CD4-positive, alpha-beta memory T cell (primary cell): ENCODE measurements at places on chromosomes 2 and 18. TPM values are rescaled to one million over a fixed set of nuclear protein-coding genes. Genes with fewer than 3 reads are reported as not detected.

Gene TSPYL6
- not detected for total RNA-seq

Gene PTMA
- total RNA-seq, result 974 TPM

Gene RETREG2
- total RNA-seq, result 123 TPM

Gene PLCD4
- 0.30 TPM for total RNA-seq

Gene TGFA
- total RNA-seq, result 2.9 TPM

DNA sequence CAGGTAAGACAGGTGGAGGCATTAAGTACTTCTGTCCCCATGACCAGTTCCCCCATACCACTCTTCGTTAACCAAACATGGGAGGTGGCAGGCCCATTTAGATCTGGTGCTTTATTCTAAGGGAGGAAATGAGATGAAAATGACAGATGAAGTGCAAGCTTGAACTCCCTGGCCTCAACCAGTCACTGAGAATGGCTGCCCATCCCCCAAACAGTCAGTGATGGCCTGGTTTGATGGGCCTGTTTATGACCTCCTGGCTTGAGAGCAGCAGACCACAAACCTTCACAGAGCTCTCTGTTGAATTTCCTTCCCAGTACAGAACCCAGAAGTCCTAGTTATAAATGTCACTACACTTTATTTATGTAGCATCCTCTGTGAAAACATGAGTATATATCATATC is 31.1 kb downstream of the EPAS1 start:
- no peak for DNase-seq
- H3K4me3 ChIP-seq, result no peak overlapping the region
- H3K27ac ChIP-seq, result no peak overlapping the region
- no peaks in the 10 kb centered on the region for H3K36me3 ChIP-seq
- H3K4me1 ChIP-seq, result peaks cover 3% of the 10 kb centered on the region
- H3K27me3 ChIP-seq, result no peaks in the 10 kb centered on the region

DNA sequence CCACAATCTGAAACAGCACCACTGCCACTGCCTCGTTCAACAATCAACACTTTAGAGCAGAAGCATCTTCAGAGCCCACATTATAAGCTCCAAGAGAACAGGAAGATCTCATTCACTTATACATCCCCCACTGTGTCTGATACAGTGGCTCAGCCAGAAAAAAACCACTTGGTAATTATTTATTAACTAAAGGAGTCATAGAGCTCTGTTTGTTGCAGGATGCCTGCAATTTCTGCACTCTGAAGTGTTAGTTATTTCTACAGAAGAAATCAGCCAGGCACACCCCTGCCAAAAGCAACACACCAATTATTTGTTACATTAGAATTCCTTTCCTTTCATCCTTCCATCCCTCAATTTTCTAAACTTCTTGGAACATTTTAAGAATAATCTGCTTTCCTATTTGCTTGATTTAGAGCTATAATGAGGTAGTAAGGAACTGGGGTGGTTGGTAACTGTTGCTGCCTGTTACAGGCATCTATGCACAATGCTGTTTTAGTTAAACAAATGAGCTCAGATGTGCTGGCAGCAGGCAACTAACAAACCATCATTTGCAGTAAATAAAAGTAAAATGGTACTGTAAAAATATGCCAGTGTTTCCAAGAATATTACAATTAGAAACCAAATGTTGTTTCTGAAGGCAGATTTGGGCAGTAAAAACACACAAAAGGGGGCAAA is 59.9 kb downstream of the DYM start:
- peaks cover 34% of the 10 kb centered on the region for H3K4me1 ChIP-seq
- no peak overlapping the region for H3K4me3 ChIP-seq
- no peak overlapping the region for H3K27ac ChIP-seq
- no peaks in the 10 kb centered on the region for H3K36me3 ChIP-seq
- no peaks in the 10 kb centered on the region for H3K27me3 ChIP-seq

DNA sequence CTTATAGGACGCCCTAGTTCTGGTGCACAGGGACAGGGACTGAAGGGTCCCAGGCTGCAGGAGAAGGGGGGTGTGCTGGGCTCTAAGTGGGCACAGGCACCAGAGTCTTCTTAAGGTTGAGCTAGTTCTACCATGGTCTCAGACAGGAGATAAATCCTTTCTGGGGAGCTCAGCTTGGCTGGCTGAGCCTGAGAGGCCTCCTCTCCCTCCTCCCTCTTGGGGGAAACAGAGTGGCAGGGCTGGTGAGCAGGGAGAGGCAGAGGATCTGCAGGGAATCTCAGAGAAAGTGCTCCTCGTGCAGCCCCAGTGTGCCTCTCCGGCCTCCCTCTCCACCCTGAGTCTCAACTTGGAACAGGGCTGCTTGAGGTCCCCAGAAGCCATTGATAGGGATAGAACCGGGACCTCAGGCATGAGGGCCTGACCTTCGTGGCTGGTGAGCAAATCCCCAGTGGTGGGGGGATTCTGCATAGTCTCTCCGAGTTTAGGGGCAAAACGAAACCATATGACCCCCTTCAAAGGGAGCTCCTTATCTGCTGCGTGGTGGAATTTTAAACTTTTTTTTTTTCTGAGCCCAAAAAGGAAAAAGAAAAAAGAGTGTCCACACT is 2.0 kb downstream of the GDF7 start:
- H3K27ac ChIP-seq, result no peak overlapping the region
- no peak overlapping the region for H3K4me3 ChIP-seq
- DNase-seq, result no peak
- peaks cover 41% of the 10 kb centered on the region for H3K27me3 ChIP-seq

DNA sequence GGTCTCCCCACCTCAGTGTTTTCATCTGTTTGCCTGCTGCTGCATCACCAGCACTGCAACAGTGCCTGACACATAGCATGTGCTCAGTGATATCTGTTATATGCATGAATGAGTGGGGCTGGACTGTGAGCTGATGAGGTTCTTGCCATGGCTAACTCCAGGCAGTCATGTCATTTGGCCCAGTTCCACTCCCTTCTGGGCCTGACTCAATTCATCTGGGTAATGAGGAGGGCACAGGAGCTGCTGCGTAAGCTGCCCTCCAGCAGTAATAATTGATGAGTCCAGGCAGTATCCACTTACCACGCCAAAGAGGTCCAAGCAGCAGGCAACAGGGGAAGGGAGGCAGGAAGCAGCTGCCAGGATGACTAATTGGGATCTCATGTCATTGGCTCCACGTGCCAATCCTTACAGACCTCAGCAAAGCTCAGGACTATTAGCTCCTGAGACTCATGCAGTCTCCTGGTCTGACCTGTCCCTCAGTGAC is 34.1 kb upstream of the MAT2A start:
- no peak overlapping the region for H3K4me3 ChIP-seq
- no peak overlapping the region for H3K27ac ChIP-seq
- no peaks in the 10 kb centered on the region for H3K27me3 ChIP-seq
- no peaks in the 10 kb centered on the region for H3K36me3 ChIP-seq
- DNase-seq, result no peak
- no peaks in the 10 kb centered on the region for H3K4me1 ChIP-seq

DNA sequence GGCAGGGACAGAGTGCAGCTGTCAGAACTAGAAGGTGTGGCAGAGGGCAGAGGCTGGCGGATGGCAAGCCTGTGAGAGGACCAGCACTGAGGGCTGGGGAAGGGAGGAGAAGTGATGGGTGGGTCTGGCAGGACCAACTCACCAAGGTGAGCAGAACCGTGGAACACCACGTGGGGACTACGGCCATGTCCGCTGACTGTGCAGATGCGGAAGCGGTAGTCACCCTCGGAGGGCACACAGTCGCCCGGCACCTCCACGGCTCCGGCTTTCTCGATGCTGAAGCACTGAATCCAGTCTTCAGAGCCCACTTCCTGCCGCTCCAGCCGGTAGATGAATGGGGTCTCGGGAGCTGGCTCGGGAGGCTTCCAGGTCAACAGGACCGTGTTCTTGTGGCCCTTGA is 4.2 kb downstream of the OBSL1 start:
- peaks cover 3% of the 10 kb centered on the region for H3K4me1 ChIP-seq
- DNase-seq, result no peak
- peaks cover 8% of the 10 kb centered on the region for H3K27me3 ChIP-seq
- H3K27ac ChIP-seq, result no peak overlapping the region
- no peak overlapping the region for H3K4me3 ChIP-seq
- no peaks in the 10 kb centered on the region for H3K36me3 ChIP-seq

DNA sequence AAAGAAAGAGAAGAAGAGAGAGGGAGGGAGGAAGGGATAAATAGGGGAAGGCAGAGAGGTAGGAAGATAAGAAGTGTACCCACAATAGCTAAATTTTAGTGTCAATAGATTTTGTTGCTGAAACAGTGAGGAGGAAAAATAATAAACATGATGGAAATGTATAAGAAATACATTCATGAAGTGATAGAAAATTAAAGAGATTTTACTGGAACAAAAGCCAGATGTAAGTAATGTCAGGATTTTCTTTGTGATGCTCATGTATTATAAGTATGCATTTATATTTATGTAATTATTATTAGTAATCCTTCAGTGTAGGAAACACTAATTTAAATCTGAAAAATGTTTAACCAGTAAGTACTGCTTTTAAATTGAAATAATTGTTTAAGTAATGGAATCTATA is 1125.2 kb upstream of the FANCL start:
- no peak overlapping the region for H3K4me3 ChIP-seq

- no peak for DNase-seq
- no peak overlapping the region for H3K4me3 ChIP-seq
- no peaks in the 10 kb centered on the region for H3K27me3 ChIP-seq
- H3K36me3 ChIP-seq, result peaks cover 7% of the 10 kb centered on the region
Measured at GRCh38 chr2:252001-252602, 11.7 kb downstream of the SH3YL1 start.
